NCI-H524 treated with DMSO at 0.1 percent for 48 hours (cell line): ENCODE measurements at places on chromosomes 16 and 17.

GRCh38 chr17:78252111-78252634 is 20.7 kb downstream of the TMEM235 start:
- no peak for DNase-seq

GRCh38 chr17:52505601-52506000 is 347.1 kb upstream of the CA10 start:
- DNase-seq, result no peak

GRCh38 chr16:81099958-81100357 is 3.8 kb upstream of the GCSH start:
- DNase-seq, result no peak

DNA sequence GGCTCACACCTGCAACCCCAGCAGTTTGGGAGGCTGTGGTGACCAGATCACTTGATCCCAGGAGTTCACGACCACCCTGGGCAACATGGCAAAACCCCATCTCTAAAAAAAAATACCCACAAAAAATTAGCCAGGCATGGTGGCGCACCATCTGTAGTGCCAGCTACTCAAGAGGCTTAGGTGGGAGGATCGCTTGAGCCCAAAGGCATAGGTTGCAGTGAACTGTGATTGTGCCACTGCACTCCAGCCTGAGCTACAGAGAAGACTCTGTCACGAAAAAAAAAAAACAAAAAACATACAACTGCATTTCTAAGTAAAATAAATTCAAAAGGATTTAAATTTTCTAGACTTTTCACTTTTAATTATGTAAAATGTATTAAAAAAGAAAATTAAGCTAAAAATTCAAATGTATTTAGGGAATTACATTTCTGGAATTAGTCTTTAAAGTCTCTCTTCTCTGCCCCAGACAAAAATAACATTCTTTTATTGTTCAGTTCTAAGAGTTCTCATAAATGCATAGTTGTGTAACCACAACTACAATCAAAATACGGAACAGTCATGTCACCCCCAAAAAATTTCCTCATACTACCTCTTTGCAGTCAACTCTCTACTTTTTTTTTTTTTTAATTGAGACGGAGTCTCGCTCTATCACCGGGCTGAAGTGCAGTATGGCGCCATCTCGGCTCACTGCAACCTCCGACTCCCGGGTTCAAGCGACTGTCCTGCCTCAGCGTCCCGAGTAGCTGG is 14.1 kb downstream of the FAM222B start:
- peak; percentile 24 for DNase-seq

DNA sequence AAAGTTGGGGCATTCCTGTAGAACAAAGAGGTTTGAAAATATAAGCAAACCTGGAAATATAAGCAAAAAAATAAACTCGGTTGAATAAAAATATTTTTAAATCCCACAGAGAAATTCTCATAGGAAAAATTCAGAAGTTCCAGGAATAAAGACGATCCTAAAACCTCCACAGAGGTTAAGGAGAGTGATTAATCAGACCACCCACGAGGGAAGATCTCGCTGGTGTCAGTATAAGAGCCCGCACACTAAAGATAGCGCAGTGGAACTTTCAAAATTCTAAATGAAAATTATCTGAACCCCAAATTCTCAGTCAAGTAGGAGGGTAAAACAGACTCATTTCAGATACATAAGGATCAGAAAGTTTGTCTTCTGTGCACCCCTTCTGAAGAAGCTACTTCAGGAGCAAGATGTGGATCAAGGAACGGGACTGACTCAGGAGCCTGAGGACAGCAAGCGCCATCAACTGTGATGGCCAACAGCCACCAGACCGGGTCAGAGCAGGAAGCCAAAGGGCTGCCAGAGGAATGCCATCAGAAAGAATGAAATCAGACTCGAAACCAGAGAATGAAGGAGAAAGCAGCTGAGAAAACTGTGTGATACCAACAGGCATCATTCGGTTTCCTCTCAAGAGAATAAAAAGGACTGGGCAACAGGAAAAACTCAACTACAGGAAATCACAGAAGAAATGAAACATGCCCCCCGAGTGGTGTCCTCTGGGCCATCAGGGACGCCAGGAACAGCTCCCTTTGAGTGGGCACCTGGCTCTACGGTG is 66.9 kb downstream of the CYTH1 start:
- DNase-seq, result no peak

- no peak for DNase-seq
Observed at GRCh38 chr17:41982026-41982760, 15.6 kb downstream of the CNP start.

GRCh38 chr17:80424878-80425765 is 10.2 kb downstream of the ENDOV start:
- DNase-seq, result no peak

- DNase-seq, result no peak
Observed at GRCh38 chr17:55292094-55292493, 27.3 kb downstream of the HLF start.

DNA sequence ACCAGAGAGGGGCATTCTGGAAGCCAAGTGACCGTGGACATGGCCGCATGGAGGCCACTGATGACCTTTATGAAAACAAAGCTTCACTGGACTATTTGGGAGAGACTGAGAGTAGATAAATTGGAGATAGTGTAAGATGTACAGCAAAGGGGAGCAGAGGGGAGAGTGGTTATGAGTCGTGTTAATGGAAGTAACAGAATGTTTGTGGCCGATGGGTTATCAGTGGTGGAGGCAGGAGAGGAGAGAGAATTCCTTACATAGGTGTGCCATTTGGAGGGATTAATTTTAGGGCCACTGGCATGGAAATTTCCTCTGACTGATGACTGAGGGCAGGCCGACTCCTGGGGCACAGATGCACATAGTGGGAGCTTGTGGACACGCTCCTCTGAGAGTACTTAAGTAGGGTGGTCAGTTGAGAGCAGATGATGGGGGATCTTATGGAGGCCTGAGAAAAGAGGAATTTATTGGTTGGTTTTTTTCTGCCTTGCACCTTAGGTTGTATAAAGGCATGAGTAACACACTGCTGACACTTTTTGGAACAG is 19.2 kb downstream of the PRPSAP2 start:
- no peak for DNase-seq

DNA sequence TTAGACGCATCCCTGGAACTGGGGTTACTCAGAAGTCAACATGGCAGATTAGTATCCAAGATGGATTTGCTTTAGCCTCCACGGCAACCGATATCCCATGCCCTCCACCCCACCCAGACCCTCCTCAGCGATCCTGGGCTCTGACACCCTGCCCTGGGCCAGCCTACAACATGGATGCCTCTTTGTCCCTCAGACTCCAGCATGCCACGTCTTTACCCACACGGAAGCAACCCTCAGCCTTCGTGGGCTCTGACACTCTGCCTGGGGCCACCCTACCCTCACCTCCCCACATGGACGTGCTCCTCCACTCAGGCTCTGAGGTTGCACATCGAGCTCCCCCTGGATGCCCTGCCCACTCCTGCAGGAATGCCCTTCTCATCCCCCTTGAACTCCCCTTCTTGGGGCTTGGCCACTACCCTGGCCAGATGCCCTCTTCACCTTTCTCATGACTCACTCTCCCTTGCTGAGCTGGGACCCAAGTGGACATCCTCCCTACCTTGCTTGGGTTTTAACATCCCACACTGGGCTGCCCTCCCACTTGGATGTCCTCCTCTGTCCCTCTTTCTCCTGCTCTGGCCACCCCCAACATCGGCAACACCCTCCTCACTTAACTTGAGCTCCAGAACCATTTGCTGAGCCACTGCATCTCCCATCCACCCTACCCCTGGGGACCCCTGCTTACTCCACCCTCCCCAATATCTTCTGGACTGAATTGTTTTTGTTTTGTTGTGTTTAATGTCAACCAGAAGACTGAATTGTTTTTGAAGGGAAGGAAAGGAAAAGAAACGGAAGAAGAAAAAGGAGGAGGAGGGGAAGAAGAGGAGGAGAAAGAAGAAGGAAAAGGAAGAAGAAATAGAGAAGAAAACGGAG is 18.3 kb upstream of the TMEM92 start:
- no peak for DNase-seq

DNA sequence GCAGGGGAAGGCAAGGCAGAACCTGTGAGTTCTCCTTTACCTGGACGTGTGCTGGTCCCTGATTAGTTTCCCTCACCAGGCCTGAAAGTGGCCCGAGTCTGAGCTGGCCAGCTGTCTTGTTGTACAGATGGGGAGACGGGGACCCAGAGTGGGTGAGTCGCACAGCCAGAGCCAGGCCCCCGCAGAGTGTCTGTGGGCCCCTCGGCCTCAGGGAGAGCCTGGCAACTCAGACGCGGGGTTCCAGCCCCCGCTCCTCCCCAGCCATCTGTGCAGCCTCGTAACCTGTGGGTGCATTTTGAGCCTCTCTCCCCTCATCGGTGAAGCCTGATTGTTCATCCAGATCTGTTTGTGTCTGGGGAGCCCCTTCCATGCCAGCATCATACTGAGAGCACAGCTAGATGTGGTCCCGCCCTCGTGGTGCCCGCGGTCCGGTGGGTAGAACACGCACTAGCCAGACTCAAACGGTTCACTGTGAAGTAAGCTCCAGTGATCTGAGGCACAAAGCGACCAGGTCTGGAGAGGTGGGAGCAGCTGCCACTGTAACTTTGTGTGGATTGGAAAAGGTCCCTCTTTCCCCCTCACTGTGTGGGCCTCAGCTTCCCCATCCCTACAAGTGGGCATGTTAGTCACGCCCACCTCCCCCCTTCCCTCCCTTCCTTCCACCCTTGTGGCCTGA is 6.0 kb upstream of the NDRG4 start:
- DNase-seq, result no peak

DNA sequence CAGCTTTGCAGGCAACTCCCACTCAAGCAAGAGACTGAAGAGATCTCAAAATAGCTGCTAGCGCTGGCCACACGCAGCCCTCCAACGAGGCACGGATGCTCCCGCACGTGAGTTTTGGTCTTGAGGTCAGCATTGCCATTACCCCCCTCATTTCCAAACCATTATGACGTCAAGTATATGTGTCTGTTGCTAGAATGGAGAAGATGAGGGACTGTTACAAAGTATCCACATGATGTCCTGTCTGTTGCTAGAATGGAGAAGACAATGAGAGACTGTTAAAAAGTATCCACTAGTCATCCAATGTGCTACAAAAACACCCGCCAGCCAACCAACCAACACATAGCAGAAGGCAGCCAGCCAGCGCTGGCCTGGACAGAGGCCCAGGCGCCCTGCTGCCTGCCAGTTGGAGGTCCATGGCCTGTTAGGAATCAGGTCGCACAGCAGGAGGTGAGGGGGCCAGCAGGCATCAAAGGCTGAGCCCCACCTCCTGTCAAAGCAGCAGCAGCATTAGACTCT is 24.8 kb downstream of the KLHDC4 start:
- DNase-seq, result no peak

- no peak for DNase-seq
Observed at GRCh38 chr16:49269201-49269600, 12.4 kb downstream of the CBLN1 start.

GRCh38 chr16:2466667-2467527 is 4.2 kb upstream of the NTN3 start:
- DNase-seq, result no peak

- no peak for DNase-seq
Observed at GRCh38 chr17:56359518-56359917, 206.2 kb downstream of the ANKFN1 start.

GRCh38 chr17:37399265-37399803 is 7.3 kb downstream of the ACACA start:
- DNase-seq, result no peak

DNA sequence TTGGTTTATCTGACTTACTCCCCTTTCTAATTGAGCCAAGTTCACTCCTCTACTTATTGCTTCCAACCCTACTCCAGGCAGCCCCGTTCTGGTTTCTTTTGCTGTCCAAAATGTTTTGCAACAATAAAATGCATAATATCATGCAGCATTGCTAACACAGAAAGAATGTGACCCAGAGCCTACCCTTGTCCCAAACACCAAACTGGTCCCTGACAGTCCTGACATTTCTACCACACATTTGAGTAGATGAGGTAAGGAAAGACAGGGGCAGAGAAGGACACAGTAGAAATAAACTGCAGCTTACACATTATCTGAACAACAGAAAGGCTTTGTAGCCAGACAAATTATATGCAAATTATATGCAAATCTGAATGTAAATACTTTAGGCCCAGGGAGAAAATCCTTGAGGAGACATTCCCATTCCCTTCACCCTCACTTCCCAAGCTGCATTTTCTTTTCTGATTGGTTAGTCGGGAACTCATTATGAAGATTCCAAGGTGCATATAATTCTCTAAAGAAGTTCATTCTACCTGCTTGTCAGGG is 31.6 kb downstream of the SOX9 start:
- no peak for DNase-seq

- DNase-seq, result no peak
Observed at GRCh38 chr17:42508426-42509165, 27.4 kb upstream of the NAGLU start.
